Posterior vena cava (tissue), 2 donors: ENCODE measurements at places on chromosomes 5 and 9.

- DNase-seq, result no peak
Measured at GRCh38 chr9:116163293-116164055, 9.9 kb downstream of the PAPPA start.

- DNase-seq, result no peak
Measured at GRCh38 chr5:129363991-129364390, 96.1 kb upstream of the ADAMTS19 start.

- DNase-seq, result no peak
Measured at GRCh38 chr5:141234109-141234667, 11.0 kb upstream of the PCDHB15 start.

DNA sequence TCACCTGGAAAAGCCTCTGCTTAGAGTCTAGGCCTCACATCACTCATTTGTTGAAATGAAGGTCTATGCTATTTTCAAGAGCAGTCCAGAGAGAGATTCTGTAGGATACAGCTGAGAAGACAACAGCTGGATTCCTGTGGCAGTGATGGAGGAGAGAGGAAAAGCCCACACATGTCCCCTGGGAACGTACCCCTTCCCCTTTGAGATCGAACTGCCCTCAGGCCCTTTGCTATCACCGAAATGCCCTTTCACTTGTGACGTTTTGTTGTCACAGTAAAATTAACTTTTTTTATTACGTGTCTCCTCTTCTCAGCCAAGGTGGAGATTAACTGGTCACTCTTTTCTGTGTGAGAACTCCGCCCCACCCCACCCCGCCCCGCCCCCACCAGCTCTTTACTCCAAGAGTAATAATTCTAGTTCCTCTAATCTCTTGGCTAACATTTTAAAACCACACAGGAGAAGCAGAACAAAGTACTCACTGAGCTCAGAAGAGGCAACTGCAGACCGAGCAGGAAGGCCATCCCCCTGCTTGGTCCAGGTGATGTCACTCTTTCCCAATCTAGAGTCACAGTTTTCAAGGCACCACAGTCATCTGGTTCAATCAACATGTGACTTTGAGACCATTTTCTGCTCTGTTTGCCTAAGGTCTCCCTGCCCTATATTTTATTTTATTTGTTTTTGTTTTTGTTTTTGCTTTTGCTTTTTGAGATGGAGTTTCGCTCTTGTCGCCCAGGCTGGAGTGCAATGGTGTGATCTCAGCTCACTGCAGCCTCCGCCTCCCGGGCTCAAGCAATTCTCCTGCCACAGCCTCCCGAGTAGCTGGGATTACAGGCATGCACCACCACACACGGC, 105.6 kb downstream of the SUSD1 start:
- no peak for DNase-seq

- DNase-seq, result no peak
Measured at GRCh38 chr9:133609311-133610098, at the start of gene FAM163B. TSS of gene FAM163B (minus strand) at chr9:133609389. CDS start at chr9:133580223, 29,166 bp downstream.

DNA sequence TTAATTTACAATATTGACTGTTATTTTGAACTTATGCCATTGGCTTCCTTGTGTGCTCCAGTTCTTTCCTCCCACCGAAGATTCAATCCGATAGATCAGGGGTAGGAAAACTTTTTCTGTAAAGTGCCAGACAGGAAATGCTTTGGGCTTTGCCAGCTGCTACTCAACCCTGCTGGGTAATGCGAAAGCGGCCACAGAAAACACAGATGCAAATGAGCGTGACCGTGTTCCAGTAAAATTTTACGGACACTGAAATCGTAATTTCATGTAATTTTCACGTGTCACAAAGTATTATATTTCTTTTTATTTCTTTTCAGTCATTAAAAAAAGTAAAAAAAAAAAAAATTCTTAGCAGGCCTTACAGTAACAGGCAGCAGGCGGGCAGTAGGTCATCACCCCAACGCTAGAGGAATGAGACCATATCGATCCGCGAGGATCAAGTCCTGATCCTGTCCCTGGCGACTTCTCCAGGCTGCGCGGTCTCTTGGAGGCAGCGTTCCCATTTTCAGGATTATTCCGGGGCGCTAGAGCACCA, 599 bp downstream of the NMRK1 start:
- no peak for DNase-seq

- no peak for DNase-seq
Measured at GRCh38 chr5:127969002-127969401, 114.6 kb upstream of the SLC12A2 start.

DNA sequence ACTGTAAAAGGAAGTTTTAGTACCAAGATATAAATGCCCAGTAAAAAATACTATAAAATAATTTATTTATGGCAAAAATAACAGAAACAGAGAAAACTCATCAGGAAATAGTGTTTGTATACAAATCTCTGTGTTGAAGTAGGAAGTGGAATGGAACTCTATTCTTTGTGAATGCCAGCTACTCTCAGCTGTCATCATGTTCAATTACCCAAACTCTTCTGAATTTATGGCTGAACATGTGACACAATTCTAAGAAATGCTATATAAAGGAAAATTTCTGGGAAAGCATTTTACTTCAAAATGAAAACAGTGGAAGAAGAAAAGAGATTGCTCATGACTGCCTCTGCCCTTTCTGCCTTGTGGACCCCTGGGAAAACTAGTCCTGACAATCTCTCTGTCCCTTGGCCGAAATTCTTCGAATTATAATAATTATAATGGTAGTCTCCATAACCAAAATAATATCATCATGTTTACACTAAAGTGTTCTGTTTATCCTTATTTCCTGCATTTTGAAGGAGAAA, 522.3 kb upstream of the ST8SIA4 start:
- DNase-seq, result no peak

- no peak for DNase-seq
Measured at GRCh38 chr9:136135326-136136126, 16.9 kb upstream of the TMEM250 start.

DNA sequence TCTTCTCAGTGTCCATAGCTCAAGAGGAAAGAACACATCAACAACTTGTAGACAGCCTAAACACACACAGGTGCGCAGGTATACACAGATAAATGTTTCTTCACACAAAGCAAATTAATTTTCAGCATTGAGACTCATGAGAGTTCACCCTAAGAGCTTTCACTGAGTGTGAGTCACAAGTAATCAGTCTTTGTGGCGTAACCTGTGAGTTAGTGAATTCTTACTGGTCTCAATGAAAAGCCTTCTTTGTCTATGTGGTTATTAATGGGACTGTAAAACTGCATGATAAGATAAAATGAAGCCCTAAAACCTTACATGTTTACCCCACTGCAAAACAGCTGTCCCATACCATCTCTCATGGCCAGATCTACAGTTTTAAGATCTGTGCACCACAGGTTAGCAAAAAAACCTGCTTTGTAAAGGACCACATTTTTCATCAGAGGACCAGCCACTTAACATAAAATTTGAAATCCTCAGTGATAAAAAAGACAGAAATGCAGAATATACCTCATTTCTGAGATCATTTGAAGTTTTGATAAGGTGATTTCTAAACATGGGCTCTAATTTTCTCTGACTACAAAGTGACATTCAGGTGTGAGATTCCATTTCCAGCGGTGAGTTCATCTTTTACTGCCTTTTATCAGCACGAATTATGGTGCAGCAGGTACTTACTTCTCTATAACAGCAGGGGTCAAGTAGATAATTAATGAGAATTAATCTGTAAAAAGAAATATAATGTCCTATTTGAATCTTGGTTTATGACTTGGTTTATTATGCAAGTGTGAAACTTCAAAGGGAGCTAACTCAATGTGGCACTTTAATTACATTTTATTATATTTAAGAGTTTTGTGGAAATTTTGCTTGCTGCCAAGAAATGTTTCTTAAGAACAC, 335.7 kb upstream of the PIK3R1 start:
- no peak for DNase-seq

- DNase-seq, result no peak
Measured at GRCh38 chr9:37201581-37201980, 81.2 kb downstream of the ZCCHC7 start.

DNA sequence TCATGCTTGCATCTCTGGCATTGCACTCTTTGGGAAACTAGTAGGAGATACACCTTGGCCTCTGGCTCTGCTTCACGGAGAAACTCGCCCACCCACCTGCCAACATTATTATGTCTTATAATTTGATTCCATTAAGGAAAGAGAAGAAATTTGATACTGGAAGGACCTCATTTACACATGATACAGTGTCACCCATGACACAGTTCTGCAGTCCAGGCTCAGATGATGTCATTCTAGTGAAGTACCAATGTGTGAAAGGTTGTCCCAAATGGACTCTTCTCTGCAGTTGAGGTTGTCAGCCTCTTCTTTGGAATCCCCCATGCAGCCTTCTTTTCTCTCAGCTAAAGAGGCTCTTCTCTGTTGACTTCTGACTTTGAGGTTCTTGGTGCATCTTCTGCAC, 329.1 kb downstream of the NTRK2 start:
- DNase-seq, result no peak

- DNase-seq, result no peak
Measured at GRCh38 chr9:123685489-123686083, 244.3 kb downstream of the DENND1A start.

GRCh38 chr9:93080406-93080805, 15.6 kb upstream of the CARD19 start:
- peak; percentile 49 for DNase-seq

- DNase-seq, result no peak
Measured at GRCh38 chr9:89376741-89377351, 58.5 kb downstream of the SECISBP2 start.
